ENCODE measurements at places on chromosomes 2 and 18. TPM values are rescaled to one million over a fixed set of nuclear protein-coding genes. Genes with fewer than 3 reads are reported as not detected.
A peak's percentile ranks its signal among the peaks of the same experiment; 100 is the strongest.

DNA sequence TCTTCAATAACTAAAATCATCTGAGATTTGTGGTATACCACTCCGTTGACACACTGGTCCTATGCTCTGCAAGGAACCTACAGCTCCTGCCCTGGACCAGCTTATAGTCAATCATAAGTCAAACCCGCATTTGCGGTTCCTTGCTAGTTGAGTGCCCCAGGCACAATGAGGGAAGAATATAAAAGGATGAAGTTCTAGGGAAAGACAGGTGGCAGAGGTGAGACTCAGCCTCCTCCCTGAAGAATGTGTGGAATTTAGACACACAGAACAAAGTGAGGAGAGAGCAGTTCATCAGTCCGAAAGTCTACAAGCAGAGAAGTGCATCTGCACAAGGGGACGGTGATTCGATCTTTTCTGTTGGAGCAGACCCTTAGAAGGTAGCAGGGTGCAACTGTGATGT is 615.0 kb upstream of the FANCL start:
- H3K27me3 ChIP-seq = no peaks in the 10 kb centered on the region
- DNase-seq = no peak
- no peaks in the 10 kb centered on the region for H3K4me1 ChIP-seq
- no peak overlapping the region for H3K27ac ChIP-seq
- H3K36me3 ChIP-seq = no peaks in the 10 kb centered on the region
- H3K4me3 ChIP-seq = no peak overlapping the region

DNA sequence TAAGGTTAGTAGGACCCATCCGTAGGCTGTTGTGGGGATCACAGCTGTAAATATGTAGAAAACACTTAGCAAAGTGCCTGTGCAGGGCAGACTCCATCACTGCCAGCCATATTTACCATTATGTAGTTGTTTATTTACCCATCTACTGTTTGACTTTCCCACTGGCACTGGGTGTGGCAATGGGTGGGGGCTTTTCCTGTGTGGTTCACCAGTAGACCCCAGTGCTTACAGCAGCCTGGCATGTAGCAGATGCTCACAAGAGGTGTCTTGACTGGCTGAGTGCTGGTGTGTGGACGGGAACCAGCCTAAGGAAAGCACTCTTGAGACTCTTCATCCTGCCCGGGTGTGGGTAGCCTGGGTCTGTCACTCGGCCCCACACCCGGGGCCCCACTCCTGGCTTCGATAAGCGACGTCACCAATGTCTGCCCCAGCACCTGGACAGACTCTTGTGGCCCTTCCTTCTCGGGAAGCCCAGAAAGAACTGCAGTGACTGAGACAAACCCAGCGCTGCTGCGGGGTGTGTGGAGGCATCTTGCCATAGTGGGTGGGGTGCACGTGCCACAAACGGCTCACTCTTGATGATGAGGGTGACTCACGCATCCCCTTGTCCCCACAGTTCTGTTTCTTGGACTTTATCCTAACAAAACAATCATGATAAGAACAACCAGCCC is 78.3 kb downstream of the HDAC4 start:
- no peak overlapping the region for H3K4me3 ChIP-seq
- no peaks in the 10 kb centered on the region for H3K27me3 ChIP-seq
- no peak for DNase-seq
- H3K36me3 ChIP-seq = no peaks in the 10 kb centered on the region

- H3K4me3 ChIP-seq = no peak overlapping the region
- H3K4me1 ChIP-seq = no peaks in the 10 kb centered on the region
- peak overlapping the region; percentile 28 for H3K27ac ChIP-seq
- H3K36me3 ChIP-seq = no peaks in the 10 kb centered on the region
Measured at GRCh38 chr2:8805278-8806210, 31.9 kb downstream of the KIDINS220 start.

Gene CSRNP3
- 14.0 TPM for total RNA-seq

GRCh38 chr2:96962567-96963203 is 23.7 kb downstream of the FAM178B start:
- H3K4me3 ChIP-seq = no peak overlapping the region
- no peak overlapping the region for H3K27ac ChIP-seq
- no peak for DNase-seq
- no peaks in the 10 kb centered on the region for H3K27me3 ChIP-seq
- no peaks in the 10 kb centered on the region for H3K4me1 ChIP-seq
- no peaks in the 10 kb centered on the region for H3K36me3 ChIP-seq

Gene POTEJ
- 0.76 TPM for total RNA-seq

GRCh38 chr2:9144046-9144445 is 62.6 kb upstream of the ASAP2 start:
- H3K27ac ChIP-seq = peak overlapping the region; percentile 20
- H3K4me1 ChIP-seq = peaks cover 9% of the 10 kb centered on the region
- H3K4me3 ChIP-seq = no peak overlapping the region
- no peaks in the 10 kb centered on the region for H3K36me3 ChIP-seq
- no peak for DNase-seq
- H3K27me3 ChIP-seq = no peaks in the 10 kb centered on the region

DNA sequence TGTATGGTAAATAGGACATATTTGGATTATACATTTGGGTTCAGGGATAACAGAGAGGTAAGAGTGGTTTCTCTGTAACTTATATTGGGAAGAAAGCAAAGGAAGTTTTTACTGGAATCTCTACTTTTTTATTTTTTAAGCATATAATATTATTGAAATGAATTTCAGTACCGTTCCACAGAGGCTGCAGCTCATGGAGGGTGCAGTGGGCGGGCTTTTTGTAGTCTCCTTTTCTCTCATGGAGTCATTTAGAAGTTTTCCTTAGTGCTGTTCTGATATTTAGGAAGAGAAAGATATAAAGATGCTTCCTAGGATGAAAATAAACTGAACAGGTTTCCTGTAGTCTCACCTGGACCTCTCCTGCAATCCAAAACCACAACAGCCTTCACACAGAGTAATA is 1153.3 kb upstream of the TMEFF2 start:
- H3K36me3 ChIP-seq = no peaks in the 10 kb centered on the region
- no peak for DNase-seq
- no peak overlapping the region for H3K27ac ChIP-seq
- H3K27me3 ChIP-seq = no peaks in the 10 kb centered on the region

- no peaks in the 10 kb centered on the region for H3K36me3 ChIP-seq
- H3K27ac ChIP-seq = no peak overlapping the region
Measured at GRCh38 chr2:113166187-113166645, 7.6 kb upstream of the PSD4 start.

- DNase-seq = no peak
- H3K4me3 ChIP-seq = no peak overlapping the region
- no peaks in the 10 kb centered on the region for H3K36me3 ChIP-seq
- H3K4me1 ChIP-seq = peaks cover 1% of the 10 kb centered on the region
- no peak overlapping the region for H3K27ac ChIP-seq
- peaks cover 3% of the 10 kb centered on the region for H3K27me3 ChIP-seq
Measured at GRCh38 chr2:73185965-73186364, 16.4 kb upstream of the NOTO start.

- H3K27ac ChIP-seq = no peak overlapping the region
- no peak overlapping the region for H3K4me3 ChIP-seq
- H3K36me3 ChIP-seq = no peaks in the 10 kb centered on the region
- H3K4me1 ChIP-seq = peaks cover 2% of the 10 kb centered on the region
Measured at GRCh38 chr2:175580652-175581051, 399.1 kb upstream of the ATP5MC3 start.

Gene GREB1
- total RNA-seq = 4.0 TPM

Gene NAPG
- total RNA-seq = 42.1 TPM

DNA sequence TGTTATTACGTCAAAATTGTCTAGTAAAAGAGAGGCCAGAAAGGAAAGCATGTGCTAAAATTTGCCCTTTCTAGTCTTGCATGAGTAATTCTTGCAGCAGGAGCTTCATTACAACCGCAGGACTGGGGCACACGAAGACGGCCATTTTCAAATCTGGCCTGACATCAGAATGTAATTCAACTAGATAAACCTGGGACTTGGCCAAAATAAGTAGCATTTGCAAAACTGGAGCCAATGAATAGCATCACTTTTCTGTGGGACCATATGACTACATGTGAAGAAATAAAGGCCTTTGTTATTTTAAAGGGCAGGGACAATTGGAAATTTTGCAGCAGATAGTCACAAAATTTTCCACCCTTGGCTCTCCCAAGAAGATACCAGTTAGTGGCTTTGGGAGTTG is 3.0 kb upstream of the FZD7 start:
- no peak for DNase-seq
- H3K4me1 ChIP-seq = peaks cover 3% of the 10 kb centered on the region
- H3K27ac ChIP-seq = no peak overlapping the region
- H3K4me3 ChIP-seq = no peak overlapping the region

Gene NYAP2
- 1.0 TPM for total RNA-seq

DNA sequence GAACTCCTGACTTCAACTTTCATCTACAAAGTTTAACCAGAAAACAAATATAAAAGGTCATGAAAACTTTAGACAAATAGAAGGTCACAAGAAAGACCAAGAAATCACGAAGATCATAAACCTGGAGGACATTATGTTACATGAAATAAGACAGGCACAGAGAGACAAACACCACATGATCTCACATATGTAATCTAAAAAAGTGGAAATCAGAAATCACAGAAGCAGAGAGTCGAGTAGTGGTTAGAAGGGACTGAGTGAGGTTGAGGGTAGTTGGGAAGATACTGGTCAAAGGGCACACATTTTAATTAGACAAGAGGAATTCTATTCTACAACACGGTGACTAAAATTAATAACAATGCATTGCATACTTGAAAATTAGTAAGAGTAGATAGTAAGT is 1.4 kb downstream of the GCFC2 start:
- no peaks in the 10 kb centered on the region for H3K27me3 ChIP-seq
- no peaks in the 10 kb centered on the region for H3K36me3 ChIP-seq
- peak overlapping the region; percentile 94 for H3K27ac ChIP-seq
- peaks cover 12% of the 10 kb centered on the region for H3K4me1 ChIP-seq

Gene RAPGEF4
- total RNA-seq = 2.0 TPM

Gene TEX44
- not detected for total RNA-seq

- no peaks in the 10 kb centered on the region for H3K4me1 ChIP-seq
- H3K27me3 ChIP-seq = no peaks in the 10 kb centered on the region
- H3K36me3 ChIP-seq = no peaks in the 10 kb centered on the region
- no peak overlapping the region for H3K4me3 ChIP-seq
Measured at GRCh38 chr2:230660294-230661060, 52.2 kb upstream of the CAB39 start.

DNA sequence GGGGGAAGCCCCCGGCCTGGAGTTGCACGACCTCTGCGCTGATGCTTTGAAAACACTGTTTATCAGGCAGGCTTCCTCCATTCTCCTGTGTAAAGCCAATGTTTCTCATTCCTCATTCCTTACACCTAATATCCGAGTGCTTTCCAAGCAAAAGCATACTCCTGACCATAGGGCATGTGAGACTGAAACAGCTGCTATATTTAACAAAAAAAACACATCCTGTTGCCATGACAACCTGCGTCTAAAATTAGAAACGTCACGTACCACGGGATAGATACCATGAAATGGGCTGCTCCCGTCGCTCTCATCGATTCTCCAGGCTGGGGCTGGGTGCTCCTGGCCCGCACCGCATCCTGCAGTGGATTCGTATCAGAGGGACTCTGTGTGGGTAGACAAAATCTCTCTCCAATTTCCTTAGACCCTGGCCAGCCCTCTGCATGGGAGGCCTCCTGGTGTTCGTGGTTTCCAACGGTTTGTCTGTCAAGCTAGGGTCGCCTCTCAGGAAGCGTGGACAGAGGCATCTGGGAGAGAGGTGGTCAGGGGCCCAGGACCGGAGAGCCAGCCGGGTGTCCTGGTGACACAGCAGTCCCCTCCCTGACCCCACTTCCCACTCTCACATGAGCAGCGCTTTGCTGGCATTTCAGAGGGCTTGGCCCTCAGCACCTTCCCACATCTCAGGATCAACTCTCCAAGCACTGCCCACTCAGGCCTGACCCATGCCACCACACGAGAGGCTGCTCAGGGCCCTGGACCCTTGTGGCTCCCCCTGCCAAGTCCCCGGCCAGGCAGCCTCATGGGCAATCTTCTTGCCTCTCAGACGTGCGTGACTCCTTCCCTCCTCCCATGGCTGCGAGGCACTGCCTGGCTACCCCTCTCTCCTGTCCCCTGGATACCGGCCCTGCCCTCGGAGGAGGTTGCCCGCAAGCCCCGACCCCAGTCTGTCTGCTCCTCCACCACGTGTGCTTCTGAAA is 268.1 kb downstream of the NDUFA10 start:
- no peak overlapping the region for H3K4me3 ChIP-seq
- H3K27me3 ChIP-seq = no peaks in the 10 kb centered on the region
- DNase-seq = peak; percentile 44
- no peaks in the 10 kb centered on the region for H3K36me3 ChIP-seq
- peaks cover 13% of the 10 kb centered on the region for H3K4me1 ChIP-seq
- no peak overlapping the region for H3K27ac ChIP-seq

DNA sequence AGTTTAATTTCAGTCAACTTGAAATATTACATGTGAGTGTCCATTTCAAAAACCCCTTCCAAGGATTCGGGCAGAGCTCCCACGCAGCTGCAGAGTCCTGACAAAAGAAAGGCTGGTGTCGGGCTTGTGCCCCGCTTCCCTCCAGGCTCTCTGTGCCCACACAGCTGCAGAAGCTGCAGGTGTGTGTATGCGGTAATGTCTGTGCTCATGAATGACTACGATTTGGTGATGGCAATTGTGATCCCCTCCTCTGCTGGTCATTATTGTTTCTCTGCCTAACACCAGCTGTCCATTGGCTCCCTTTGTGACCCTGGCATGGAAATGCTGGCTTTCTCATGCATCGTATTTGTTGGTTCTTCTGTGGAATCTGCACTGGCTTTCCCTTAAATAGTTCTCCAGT is 224.8 kb downstream of the NUP35 start:
- no peaks in the 10 kb centered on the region for H3K4me1 ChIP-seq
- no peaks in the 10 kb centered on the region for H3K27me3 ChIP-seq
- no peak for DNase-seq
- H3K4me3 ChIP-seq = no peak overlapping the region

- H3K4me1 ChIP-seq = peaks cover under 1% of the 10 kb centered on the region
- H3K27ac ChIP-seq = no peak overlapping the region
- H3K27me3 ChIP-seq = no peaks in the 10 kb centered on the region
- no peaks in the 10 kb centered on the region for H3K36me3 ChIP-seq
Measured at GRCh38 chr18:55869556-55870501, 281.8 kb upstream of the TCF4 start.

Gene SIX3
- not detected for total RNA-seq

Gene VWA3B
- not detected for total RNA-seq

- no peak overlapping the region for H3K4me3 ChIP-seq
- peaks cover 3% of the 10 kb centered on the region for H3K4me1 ChIP-seq
- no peak overlapping the region for H3K27ac ChIP-seq
- H3K36me3 ChIP-seq = no peaks in the 10 kb centered on the region
- no peaks in the 10 kb centered on the region for H3K27me3 ChIP-seq
- no peak for DNase-seq
Measured at GRCh38 chr2:111198701-111199100, 78.0 kb downstream of the BCL2L11 start.

GRCh38 chr2:232325324-232326273 is 53.0 kb upstream of the ALPP start:
- H3K4me1 ChIP-seq = no peaks in the 10 kb centered on the region
- no peak overlapping the region for H3K27ac ChIP-seq
- H3K4me3 ChIP-seq = no peak overlapping the region
- DNase-seq = peak; percentile 58

Gene UPP2
- 0.52 TPM for total RNA-seq

DNA sequence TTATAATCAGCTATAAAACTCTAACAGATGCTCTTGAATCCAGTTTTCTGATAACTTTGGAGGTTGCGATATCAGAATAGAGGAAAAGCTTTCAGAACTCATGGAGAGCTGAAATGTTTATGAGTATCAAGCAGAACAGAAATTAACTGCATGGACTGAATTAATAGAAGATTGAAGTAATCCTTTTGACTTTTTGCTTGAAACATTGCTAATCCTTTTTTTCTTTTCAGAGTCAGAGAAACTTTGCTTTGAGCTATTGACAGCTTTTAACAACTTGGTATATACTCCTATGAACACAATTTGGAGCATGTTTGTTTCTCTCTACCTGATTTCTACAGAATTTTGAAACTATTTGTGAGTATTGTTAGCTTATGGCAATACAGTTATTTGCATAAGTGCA is 1254.8 kb downstream of the LRP1B start:
- no peak overlapping the region for H3K27ac ChIP-seq
- no peaks in the 10 kb centered on the region for H3K27me3 ChIP-seq
- H3K36me3 ChIP-seq = no peaks in the 10 kb centered on the region
- H3K4me1 ChIP-seq = no peaks in the 10 kb centered on the region
